ENCODE measurements at places on chromosomes 5 and 9.

DNA sequence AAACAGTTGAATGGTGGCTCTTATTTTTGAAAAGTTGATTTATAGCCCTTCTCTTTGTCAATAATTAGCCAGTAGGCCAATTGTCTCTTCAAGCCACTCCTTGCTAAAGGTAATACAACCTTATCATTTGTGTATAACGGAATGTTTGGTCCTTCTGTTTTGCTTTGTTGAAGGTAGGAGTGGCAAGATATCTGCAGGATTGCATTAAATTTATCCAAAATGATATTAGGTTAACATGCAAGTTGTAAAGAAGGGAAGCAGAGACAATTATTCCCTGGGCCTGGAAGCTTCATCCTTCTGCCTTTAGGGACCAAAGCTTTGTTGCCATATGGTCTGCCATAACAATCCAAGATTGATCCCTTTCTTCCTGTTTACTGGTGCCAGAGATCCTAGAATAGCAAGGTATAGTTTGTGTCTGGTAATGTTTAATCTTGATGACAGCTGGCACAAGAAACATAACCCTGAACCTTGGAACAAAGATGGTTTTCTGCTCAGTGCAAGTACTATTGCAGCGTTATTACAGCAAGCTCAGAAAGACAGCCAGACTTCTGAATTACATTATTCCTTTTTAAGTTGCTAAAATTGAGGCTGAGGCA, 15.5 kb upstream of the FSD1L start:
- no peak for DNase-seq

DNA sequence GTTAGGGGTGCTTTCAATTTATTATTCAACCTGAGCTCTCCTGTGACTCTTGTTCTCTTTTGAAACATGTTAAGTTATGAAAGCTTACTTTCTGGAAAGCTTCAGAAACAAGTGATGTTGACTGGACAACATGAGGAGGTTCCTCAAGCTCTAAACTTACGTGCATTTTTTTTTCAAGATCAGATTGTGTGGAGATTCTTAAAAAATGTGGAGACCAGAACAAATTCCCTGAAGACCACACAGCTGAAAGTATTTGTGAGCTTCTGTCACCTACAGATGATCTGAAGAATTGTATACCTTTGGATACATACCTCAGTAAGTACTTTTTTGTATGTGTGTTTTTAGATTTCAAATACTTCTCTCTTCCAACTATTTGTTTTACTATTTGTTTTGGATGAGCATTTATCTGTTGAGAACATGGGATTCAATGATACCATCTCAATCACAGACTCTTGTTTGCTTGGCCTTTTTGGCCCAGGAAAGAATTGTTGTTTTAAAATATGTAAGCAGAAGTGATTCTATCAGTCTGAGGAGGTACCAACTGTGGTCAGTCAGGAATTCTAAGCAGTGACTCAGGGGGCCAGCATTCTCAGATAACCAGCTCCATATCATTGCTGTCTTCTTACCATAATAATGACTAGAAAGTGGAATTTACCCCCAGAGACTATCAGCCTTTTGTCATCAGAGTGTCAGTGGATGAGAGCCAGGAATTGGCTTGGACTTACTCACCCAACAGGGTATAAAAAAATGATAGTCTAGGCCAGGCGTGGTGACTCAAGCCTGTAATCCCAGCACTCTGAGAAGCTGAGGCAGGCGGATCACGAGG, 34.4 kb upstream of the GLIPR2 start:
- DNase-seq = no peak

DNA sequence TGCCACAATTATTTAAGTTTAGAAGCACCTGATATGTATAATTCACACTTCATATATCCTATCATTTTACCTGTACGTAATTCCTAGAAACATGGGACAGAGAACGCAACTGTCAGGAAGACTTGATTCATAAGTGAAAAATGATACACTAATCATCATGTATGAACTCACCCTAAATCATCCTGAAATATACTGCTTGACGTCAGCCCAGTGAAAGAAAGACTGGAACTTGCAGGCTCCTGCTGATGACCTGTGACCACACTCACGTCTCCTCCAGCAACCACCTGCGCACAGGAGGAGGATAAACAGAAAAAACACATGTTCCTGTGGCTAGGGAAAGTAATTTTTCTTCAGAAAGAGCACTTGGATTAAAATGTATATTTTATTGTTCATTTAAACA, 169.7 kb downstream of the MPDZ start:
- no peak for DNase-seq

DNA sequence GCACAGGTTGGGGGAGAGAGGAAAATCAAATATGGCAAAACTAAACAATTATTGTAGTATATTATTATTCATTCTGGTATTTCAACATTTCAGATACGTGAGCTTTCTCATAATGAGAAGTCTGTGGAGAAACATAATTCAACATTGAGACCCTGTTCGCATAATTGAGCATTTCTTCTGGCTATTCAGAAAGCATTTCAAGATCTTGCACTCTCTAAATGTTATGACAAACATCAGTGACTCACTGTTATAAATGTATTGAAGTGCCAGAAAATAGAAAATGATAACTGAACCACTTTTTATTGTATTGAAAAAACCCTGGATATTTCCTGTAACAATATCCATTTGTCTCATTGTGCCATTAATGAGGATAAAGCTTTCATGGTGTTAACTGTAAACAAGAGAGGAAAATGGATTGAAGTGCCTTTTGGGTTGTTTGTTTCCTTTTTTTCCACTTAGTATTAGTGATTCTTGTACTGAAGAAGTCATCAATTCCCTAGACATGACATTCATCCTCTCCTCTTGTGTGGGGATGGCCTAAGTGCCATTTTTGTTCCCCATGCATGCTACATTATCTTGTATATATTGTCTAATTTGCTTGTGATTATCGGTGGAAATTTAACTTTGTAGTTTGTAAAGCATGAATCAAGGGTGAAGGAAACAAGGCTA, 124.6 kb downstream of the CAMK4 start:
- DNase-seq = no peak

DNA sequence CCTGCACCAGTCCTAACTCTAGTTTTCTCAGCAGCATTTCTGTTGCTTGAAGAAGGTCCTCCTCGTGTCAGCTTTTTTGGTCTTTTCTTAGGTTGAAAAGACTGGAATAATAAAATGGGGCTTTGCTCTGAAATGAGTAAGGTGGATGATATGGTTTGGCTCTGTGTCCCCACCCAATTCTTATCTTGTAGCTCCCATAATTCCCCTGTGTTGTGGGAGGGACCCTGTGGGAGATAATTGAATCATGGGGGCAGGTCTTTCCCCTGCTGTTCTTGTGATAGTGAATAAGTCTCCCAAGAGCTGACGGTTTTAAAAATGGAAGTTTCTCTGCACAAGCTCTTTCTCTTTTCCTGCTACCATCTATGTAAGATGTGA, 53.6 kb downstream of the LIX1 start:
- DNase-seq = no peak

DNA sequence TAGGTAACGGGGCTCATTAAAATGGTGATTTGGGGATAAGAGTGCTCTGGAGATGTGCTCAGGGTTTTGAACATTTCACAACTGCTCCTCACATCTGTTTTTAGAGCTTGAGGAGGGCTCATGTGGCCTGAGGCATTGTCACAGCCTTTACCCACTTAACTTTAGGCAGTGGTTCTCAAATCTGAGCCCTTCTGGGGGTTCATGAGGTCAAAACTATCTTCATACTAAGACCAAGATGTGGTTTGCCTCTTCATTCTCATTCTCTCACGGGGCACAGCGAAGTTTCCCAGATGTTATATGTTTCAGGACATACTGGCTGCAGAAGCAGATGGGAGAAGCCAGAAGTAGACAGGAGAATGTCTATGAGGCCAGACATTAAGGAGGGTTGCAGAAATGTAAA, 38.4 kb downstream of the STXBP1 start:
- no peak for DNase-seq

- no peak for DNase-seq
Observed at GRCh38 chr9:89880161-89880560, 275.3 kb downstream of the GADD45G start.

- DNase-seq = no peak
Observed at GRCh38 chr5:39202597-39203274, 16.6 kb downstream of the FYB1 start.

- no peak for DNase-seq
Observed at GRCh38 chr5:143533978-143534760, 130.7 kb upstream of the NR3C1 start.

- no peak for DNase-seq
Observed at GRCh38 chr9:121219530-121219929, 17.9 kb upstream of the RAB14 start.

DNA sequence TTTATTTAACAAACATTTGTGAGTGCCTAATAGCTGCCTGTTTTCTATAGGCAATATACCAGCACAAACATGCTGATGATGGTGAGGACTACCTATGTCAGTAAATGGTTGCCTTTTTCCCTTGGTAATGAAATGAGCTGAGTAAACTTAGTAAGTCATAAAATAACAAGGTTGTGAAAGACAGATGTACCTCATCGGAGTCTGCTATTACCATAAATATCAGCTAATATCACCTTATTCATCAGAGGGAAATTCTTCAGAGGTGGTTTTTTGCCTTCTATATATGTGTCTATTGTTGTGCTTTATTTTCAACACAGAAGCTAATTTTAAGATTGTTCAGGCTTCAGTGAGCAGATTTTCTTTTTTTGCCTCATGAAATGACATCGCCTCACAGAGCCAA, 1040.5 kb downstream of the DTWD2 start:
- DNase-seq = no peak

- DNase-seq = no peak
Observed at GRCh38 chr9:101443364-101443771, 7.8 kb upstream of the ALDOB start.

DNA sequence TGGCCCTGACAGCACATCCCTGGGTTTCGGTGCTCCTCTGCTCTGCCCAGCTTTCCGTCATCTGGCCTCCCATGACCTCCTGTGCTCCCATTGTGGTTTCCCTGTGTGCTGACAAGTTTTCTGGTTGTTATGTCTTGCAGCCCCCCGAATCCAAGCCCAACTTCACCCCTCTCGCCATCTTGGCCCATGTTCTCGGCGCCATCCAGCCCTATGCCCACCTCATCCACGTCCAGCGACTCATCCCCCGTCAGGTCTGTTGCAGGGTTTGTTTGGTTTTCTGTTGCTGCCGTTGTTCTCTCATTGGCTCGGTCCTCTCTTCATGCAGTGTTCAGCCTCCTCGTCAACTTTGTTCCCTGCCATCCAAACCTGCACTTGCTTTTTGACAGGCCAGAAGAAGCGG, 196.4 kb downstream of the NR3C1 start:
- DNase-seq = no peak

- no peak for DNase-seq
Observed at GRCh38 chr9:76567086-76567485, 108.1 kb downstream of the GCNT1 start.

DNA sequence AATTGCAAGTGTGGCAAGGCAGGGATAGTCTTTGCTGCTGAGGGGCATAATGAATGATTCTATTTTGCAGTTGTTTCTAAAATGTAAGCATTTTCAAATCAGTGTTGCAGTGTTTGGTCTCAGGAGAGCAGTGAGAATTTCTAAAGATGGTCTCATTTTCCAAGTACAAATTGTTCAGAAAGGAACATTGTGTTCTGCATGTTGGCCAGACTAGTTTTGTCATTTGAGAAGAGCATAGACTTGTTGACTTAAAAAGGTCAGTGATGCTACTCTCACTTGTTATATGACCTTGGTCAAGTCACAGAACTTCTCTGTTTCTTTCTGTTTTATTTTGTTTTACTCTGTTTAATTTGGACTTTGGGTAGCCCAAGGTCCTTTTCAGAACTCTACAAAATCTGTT, 344.6 kb downstream of the OSTF1 start:
- DNase-seq = no peak

DNA sequence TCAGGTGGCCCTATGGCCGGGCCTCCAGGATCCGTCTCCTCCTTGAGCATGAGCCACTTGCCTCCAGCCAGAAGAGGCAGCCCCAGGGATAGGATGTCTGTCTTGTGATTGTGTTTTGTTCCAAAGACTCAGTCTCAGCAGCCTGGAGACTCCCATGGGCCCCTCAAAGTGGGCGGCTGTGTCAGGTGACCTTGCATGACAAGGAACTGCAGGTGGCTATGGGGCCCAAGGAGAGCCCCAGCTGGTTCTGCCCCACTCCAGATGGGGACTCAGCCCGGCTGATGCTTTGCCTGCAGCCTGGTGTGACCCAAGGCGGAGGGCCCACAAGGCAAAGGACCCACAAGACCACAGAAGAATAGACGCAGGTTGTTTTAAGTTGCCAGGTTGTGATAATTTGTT, 284.3 kb upstream of the IRX4 start:
- no peak for DNase-seq

- DNase-seq = no peak
Observed at GRCh38 chr5:481347-481746, 38.4 kb downstream of the EXOC3 start.

- no peak for DNase-seq
Observed at GRCh38 chr9:132753593-132753880, 83.3 kb downstream of the GTF3C4 start.

DNA sequence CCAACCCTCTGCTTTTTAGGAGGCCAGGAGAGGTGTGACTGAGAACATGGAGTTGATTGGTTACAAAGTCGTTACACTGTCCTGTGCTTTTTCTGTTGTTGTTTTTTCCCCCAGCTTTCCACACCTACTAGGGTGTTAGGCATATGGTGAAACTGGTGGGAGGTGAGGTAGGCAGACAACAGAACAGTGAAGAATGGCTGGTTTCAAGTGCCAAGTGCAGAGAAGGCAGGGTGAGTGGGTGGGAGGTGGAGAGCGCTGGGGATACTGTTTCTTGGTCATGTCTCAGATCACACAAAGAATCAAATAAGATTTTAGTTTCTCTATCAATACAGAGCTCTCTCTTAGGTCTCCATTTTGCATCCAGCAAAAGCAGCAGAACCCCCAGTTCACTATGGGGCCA, 2.2 kb upstream of the SPTAN1 start:
- no peak for DNase-seq

DNA sequence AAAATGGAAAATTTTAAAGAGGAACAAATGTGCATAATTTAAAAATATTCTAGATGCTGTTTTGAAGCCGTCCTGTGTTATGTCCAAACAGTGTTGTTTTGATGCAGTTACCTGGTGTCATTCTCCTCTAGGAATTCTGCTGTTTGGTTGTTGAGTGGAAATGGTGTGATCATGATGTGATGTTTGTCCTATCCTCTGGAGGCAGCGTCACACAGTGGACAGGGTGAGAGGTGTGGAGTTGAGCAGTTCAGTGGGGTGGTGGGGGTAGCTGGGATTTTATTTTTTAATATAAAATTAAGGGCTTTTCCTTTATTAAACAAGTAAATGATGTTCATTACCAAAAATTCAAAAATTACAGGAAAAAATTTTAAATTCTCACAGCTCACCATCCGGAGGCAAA, 31.2 kb downstream of the PRDM6 start:
- DNase-seq = no peak

All from iPS DF 6.9 (cell line).